Activated B cell treated with CpG ODN at 0.5 μM for 24 hours (primary cell): ENCODE measurements at places on chromosomes 12 and 14.
A peak's percentile ranks its signal among the peaks of the same experiment; 100 is the strongest.

- DNase-seq, result no peak
These were observed 10.4 kb upstream of the SERPINA11 start for GRCh38 chr14:94462763-94463572.

- no peak for DNase-seq
These were observed 14.2 kb downstream of the ACSS3 start for GRCh38 chr12:81092053-81092452.

DNA sequence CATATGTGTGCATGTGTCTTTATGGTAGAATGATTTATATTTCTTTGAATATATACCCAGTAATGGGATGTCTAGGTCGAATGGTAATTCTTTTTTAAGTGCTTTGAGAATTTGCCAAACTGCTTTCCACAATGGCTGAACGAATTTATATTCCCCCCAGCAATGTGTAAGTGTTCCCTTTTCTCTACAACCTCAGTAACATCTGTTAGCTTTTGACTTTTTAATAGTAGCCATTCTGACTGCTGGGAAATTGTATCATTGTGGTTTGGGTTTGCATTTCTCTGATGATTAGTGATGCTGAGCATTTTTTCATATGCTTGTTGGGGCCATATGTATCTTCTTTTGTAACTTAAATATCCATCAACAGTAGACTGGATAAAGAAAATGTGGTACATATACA, 9.4 kb downstream of the OR6C68 start:
- DNase-seq, result no peak

DNA sequence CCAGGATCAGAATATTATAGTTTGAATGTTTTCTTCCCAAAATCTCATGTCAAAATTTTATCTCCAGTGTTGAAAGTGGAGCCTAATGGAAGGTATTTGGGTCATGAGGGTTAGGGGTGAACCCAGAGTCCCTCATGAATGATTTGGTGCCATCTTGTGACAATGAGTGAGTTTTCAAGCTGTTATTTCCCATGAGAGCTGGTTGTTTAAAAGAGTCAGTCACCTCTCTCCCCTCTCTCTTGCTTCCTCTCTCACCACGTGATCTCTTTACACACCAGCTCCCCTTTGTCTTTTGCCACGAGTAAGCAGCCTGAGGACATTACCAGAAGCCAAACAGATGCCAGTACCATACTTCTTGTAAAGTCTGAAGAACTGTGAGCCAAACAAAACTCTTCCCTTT, 561.6 kb downstream of the RERGL start:
- DNase-seq, result no peak

DNA sequence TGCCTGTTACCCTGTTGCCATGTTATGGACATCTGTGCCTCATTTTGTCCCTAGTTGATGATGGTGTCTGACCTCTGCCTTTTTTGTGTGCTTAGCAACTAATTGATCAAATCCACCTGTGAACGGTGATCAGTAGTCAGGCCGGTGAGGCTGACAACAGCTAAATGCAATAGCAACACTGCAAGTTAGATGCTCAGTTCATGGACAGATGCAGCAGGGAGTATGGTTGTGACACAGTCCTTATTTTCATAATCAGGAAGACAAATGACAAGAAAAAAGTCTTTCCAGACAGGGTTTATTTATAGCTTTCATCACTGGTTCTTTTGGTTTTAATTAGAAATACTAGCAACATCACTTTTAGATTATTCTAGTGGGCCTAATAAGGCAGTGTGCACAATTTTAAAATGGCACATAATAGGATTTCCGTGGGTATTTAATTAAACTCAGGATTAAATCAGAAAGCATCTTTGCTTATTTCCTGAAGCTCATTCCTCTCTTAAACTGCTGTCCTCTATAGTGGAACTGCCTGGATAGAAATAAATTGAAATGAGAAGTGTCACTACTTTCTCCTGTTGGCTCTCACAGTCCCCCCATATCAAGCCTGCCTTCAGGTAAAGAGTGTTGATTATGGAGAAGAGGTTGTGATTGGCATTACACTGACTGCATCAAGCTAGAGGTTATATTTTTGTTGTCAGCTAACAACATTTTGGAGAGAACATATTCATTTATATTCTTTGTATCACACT, 281.1 kb upstream of the NAV3 start:
- DNase-seq, result no peak

DNA sequence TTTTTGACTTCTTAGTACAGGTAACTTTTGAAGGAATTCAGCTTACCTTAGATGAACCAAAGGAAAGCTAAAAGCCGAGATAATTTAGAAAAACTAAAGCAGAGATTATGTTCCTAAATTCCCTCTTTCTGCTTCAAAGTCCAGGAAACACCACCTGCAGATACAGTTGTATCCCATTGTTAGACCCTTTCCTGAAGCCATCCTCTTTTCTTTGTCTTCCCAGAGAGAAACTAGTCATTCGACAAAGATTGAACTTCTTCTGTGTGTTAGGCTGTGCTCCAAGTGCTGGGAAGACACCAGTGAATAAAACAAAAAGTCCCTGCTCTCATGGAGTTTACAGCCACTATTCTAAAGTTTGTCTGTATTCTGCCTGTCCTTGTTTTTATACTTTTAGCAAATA, 29.3 kb downstream of the PPM1A start:
- no peak for DNase-seq

- DNase-seq, result no peak
These were observed 187.7 kb downstream of the GALC start for GRCh38 chr14:87805315-87805723.

DNA sequence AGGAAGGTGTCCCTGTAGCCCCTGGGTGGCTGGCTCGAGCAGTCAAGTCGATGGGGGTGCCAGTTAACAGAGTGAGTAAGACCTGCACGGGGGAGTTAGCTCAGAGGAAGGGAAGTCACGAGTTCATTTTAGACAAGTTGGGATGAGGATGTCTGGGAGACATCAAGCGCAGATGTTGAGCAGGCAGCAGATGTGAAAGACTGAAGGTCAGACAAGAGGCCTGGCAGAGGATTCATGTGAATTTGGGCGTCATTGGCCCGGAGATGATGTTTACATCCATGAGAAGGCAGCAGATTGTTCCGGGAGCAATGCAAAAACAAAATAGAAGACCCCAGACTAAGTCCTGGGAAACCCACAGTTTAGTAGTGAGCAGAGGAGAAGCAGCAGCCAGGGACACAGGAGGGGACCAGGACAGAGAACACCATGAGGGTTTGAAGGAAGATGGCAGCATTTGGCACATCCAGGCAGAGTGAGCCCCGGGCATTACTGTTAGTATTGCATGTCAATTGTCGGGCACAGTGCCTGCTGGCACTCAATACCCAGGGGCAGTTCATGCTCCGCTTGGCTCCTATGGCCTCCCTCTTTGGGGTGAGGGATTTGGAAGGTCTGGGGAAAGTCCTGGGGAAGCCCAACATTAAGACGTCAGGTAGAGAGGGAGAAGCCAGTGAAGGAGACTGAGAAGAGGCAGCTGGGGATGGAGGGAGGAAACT, 15.1 kb downstream of the LTBP2 start:
- no peak for DNase-seq

DNA sequence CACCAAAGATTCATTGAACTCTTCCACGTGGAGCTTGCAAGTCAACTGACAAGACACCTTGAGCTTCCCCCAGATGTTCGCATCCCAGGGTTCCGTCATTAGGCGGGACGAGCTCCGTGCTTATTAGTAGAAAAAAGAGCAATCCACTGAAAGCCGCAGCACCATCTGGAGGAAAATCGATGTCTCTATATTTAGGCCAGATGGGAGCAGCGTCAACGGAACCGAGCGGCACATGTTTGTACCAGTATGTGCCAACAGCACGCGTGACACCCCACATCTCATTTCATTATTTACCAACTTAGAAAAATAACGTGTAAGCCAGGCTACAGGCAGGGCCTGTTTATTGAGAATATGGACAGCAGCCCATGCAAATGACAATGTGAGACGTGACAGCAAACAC, 45.8 kb upstream of the TMEM132D start:
- DNase-seq, result no peak

DNA sequence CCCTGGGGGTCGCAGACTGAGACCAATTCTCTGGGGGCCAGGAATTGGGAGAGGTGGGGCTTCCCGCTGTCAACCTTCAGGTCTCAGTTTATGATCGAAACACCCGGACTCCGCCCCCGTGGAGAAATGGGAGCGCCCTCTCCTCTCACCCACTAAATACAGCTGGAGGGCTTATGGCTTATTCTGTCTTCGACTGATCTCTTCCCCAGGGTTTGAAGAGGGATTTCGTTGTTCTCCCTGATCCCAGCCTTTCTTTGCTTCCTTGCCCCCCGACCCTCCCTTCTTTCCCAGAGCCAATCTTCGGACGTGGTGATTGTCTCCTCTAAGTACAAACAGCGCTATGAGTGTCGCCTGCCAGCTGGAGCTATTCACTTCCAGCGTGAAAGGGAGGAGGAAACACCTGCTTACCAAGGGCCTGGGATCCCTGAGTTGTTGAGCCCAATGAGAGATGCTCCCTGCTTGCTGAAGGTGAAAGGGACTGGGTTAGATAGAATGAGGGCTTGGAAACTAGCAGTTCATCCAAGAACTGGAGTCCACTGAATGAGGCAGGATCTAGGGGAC, 607 bp downstream of the OS9 start:
- no peak for DNase-seq

DNA sequence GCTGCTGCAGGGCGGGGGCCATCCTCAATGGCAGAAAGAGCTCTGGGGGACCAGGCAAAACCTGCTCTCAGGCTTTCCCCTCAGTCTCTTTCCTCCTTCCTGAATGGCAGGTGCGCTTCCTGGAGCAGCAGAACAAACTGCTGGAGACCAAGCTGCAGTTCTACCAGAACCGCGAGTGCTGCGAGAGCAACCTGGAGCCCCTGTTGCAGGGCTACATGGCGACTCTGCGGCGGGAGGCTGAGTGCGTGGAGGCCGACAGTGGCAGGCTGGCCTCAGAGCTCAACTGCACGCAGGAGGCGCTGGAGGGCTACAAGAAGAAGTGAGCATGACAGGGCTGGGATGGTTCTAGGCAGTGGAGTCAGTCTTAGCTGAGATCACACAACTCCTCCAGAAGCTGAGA, 22.9 kb upstream of the KRT83 start:
- DNase-seq, result no peak

- DNase-seq, result no peak
These were observed 1.5 kb downstream of the KLC1 start for GRCh38 chr14:103630364-103631108.

- no peak for DNase-seq
These were observed 103.8 kb upstream of the HMGA2 start for GRCh38 chr12:65720136-65721130.

GRCh38 chr12:102954134-102954533, 3.3 kb upstream of the ASCL1 start:
- DNase-seq, result no peak

DNA sequence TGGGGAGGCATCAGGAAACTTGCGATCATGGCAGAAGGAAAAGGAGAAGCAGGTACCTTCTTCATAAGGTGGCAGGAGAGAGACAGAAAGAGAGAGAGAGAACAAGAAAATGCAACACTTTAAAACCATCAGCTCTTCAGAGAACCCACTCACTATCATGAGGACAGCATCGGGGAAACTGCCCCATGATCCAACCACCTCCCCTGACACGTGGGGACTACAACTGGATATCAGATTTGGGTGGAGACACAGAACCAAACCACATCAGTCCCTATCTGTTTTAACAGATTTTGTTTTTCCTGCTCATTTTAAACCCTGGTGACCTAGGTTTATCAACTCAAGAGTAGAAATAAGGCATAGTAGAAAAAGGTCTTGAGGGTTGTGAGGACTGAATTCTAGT, 210.1 kb upstream of the PLXNC1 start:
- DNase-seq, result no peak

DNA sequence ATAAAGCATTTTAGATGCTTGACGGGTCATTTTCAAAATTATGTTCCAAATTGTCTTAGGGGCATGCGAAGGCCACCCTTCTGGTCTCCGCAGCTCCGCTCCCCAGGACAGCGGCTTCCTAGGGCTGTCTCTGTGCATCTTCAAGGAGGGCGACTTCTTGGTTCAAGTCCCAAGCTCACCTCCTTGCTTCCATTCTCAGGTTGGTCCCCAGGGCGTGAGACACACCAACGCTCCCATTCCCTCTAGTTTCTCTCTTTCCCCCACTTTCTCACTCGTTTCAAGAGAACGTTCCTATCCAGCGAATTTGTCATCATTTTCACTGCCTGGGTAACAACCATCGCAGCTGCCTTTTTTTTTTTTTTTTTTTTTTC, 109.4 kb upstream of the CCND2 start:
- no peak for DNase-seq

DNA sequence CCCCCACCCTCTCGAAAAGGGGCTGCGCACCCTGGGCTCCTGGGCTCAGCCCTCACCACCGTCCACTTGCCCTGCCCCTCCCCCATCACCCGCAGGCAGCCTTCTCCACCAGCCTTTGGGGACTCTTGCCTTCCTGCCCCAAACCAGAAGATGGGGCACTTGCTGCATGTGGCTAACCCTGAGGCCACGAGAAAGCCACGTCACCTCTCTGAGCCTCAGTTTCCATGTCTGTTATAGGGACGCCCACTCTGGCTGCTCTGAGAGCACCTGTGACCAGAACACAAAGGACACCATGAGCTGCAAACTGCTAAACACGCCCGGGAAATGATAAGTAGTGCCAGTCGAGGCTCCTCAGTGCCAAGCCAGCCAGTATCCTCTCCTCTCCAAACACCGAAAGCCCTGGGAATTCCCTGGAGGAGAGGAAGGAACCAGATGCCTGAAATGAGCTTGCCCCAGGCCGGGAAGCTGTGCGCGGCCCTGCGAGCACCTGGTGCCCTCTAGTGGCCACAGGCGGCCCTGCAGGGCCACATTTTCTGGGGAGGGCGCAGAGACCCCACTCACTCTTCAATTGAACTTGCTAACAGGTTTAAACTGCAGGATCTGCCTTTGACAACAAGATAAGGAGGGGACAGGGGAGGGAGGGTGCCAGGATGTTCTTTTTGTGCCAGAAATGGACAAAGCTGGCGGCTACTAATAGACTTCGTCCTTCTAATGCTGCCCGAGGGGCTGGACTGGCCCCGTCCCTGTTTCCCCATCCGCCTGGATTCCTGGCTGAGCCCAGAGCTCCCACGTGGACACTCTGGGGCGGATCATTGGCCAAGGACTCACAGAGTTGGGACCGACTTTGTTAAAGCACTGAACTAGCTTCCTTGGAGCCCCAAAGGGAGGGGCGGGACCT, 10.2 kb upstream of the SERPINA9 start:
- DNase-seq, result peak; percentile 50

GRCh38 chr14:69501423-69501838, 16.9 kb downstream of the PLEKHD1 start:
- DNase-seq, result no peak

DNA sequence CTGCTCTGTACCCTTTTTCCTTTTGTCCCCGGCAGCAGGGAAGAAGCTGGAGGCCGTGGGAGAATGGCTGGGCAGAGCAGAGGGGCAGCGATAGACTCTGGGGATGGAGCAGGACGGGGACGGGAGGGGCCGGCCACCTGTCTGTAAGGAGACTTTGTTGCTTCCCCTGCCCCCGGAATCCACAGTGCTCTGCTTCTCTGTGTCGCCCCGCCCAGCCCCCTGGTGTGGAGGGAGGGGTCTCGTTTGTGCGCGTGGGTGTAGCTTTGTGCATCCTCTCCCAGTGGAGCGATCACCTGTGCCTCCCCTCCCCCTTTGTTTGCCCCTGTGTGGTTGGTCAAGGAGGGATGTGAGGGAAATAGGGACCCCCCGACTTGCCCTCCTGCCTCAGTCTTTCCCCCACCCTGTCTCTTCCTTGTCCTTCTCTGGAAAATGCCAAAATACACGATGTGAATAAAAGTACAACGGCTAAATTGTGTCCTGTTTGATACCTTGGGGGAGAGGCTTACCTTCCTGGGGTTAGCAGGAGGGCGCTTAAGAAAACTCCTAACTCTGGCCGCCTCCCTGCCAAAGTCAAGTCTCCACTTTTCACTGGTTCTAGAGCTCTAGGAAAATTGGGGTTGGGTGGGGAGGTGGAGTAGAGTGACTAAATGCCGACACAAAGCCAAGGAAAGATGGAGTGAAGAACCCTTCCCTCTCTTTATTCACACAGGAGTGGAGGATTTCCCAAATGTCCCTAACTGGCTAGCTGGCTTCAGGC, 990 bp upstream of the TPI1 start:
- DNase-seq, result no peak
